Cardiac muscle cell (in vitro differentiated cells and primary cell): ENCODE measurements at places on chromosomes 11 and 22. TPM values are rescaled to one million over a fixed set of nuclear protein-coding genes. Genes with fewer than 3 reads are reported as not detected.

PRG3 gene
- not detected in 2 replicates for total RNA-seq

DNA sequence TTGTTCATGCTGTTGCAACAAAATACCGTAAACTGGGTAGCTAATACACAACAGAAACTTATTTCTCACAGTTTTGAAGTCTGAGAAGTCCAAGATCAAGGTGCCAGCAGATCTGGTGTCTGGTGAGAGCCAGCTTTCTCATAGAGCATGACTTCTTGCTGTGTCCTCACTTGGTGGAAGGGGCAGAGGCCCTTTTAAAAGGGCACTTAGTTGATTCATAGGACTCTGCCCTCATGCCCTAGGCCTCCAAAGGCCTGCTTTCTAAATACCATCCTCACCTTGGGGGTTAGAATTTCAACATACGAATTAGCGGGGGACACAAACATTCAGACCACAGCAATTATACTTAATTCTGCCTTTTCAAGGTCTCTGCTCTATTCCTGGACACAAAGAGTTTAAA is 52.3 kb upstream of the FDX1 start:
- no peaks in the 10 kb centered on the region for H3K27me3 ChIP-seq
- H3K27ac ChIP-seq = peak overlapping the region; percentile 82
- no peaks in the 10 kb centered on the region for H3K36me3 ChIP-seq

TRPM5 gene
- total RNA-seq = 0.14 and 0.66 TPM in 2 replicates

- H3K36me3 ChIP-seq = no peaks in the 10 kb centered on the region
- H3K27me3 ChIP-seq = no peaks in the 10 kb centered on the region
- no peak for DNase-seq
- H3K4me3 ChIP-seq = no peak overlapping the region
- no peaks in the 10 kb centered on the region for H3K4me1 ChIP-seq
These were observed 5.9 kb downstream of the HMOX1 start for GRCh38 chr22:35386670-35387288.

DNA sequence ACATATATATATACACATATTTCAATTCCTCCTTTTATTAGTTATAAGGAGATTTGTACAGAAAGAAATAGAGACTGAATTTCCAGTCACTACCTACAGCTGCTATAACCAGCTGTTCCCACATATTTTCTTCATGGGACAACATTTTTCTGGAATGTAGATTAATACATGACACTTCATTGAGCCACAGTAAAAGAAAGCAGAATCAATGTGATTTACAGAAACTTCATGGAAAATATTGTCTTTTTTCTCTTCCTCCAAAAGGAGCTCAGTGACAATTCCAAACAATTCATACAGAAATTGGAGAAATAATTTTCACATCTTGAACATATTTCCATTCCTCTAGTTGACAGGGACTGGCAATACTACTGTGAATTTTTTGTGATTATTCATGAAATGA is 249.2 kb downstream of the DLG2 start:
- no peak for DNase-seq
- no peak overlapping the region for H3K27ac ChIP-seq
- no peaks in the 10 kb centered on the region for H3K36me3 ChIP-seq
- H3K4me1 ChIP-seq = no peaks in the 10 kb centered on the region
- H3K27me3 ChIP-seq = no peaks in the 10 kb centered on the region

DNA sequence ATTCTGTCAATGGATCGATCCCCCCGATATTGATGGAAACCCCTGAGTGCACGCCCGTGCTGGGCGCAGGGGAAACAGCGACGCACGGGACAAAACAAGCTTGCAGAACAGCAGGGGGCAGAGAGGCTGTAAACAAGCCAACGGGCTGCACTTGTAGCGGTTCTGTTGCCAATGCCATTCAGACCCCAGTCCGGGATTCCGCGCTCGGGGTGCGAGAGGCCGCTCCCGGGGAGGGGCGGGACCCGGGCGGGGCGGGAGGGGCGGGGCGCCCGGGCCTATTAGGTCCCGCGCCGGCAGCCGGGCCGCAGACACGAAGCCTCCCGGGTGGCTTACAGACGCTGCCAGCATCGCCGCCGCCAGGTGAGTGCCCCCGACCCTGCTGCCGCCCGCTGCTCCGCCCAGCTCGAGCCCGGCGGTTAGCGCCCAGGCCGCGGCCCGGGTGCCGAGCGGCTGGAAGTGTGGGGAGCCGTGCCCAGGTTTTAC is at the start of gene BIK:
TSS of gene BIK (plus strand) at position 307 of the 483 bp plus-strand sequence. CDS start 13,273 bp downstream, outside the sequence.
- H3K27ac ChIP-seq = no peak within 1 kb of the TSS
- peaks cover 28% of the 10 kb centered on the region for H3K27me3 ChIP-seq
- peak; percentile 35 for DNase-seq
- H3K4me1 ChIP-seq = no peaks in the 10 kb centered on the region
- H3K4me3 ChIP-seq = peak within 1 kb of the TSS; percentile 49
